ENCODE measurements at places on chromosomes 1 and 21.

DNA sequence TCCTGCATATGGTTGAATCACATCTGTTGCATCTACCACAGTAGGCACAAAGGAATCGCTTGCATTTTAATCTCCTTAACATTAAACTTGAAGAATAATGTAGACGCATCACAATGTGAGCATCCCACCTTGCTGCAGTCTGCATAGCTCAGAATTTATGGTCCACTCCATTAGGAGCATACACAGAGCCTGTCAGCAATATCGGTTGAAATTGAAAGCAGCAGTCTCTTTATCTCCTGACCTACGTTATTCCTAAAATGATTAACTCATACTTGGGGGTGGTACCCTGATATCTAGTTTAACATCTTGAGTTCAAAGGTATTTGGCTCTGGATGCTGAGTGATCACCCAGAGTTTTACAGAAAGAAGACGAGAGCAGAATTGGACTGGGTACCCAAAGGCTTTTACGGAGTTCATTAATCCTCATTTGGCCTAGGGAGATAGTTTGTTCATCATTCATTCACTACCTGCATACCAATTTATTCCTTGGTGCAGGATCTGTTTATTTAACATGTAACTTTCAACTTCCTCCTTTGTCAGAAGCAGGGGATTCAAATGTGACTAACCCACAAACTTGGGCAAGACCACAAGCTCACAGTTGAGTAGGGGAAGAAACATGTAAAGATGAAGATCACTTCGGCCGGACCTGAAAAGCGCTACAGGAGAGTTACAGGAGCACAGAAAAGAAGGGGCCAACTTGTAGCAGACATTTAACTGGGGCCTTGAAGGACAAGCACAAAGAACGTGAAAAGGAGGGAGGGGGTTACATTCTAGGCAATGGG, 187.9 kb downstream of the DAB1 start:
- no peak for DNase-seq

GRCh38 chr1:28031173-28031572, 57.2 kb downstream of the EYA3 start:
- no peak for DNase-seq

- DNase-seq, result no peak
Measured at GRCh38 chr1:230647321-230647720, 5.0 kb downstream of the COG2 start.

DNA sequence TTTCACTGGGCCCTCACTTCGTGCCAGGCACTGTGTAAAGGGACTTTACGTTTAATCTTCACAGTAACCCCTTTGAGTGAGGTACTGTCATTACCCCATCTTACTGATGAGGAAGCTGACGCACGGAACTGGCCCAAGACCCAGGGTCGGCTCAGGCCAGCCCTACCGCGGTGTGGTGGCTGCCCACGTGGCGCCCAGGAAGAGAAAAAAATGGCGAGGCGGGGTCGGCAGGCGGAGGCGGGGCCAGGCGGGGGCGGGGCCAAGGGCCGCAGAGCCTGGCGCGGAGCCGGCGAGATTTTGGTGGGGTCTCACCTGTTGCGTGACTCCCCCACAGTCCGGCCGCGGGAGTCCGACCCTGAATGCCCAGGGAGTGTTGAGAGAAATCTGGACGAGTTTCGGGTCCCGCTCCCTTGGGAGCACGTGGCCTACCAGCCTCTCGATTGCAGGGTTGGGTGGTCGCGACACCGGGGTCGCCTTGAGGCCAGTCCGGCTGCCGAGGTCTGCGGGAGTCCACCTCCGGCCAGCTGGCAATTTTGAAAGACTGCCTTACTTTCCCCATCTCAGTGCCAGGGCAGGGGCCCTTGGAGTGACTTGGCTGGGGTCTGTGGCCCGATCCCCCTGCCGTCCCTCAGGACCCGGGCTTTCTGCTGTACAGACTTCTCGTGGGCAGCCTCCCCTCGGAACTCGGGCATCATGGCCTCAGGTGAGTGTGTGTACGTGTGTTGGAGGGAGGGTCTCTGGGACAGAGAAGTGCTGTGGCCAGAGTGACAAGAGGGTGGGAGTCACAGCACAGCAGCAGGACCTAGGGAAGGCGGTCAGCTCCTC, at the start of the genes AMPD2 and GNAT2:
TSS of gene AMPD2 (plus strand) at position 262 of the 825 bp plus-strand sequence. CDS start 1,339 bp downstream, outside the sequence.
TSS of gene GNAT2 (minus strand) at position 41 of the 825 bp plus-strand sequence. CDS start 6,746 bp downstream, outside the sequence.
- DNase-seq, result peak; percentile 90

GRCh38 chr1:205286335-205286950, 35.1 kb downstream of the NUAK2 start:
- peak; percentile 92 for DNase-seq

- no peak for DNase-seq
Measured at GRCh38 chr1:10856863-10857598, 60.6 kb upstream of the CASZ1 start.

GRCh38 chr1:240508950-240509349, 103.0 kb downstream of the GREM2 start:
- no peak for DNase-seq

DNA sequence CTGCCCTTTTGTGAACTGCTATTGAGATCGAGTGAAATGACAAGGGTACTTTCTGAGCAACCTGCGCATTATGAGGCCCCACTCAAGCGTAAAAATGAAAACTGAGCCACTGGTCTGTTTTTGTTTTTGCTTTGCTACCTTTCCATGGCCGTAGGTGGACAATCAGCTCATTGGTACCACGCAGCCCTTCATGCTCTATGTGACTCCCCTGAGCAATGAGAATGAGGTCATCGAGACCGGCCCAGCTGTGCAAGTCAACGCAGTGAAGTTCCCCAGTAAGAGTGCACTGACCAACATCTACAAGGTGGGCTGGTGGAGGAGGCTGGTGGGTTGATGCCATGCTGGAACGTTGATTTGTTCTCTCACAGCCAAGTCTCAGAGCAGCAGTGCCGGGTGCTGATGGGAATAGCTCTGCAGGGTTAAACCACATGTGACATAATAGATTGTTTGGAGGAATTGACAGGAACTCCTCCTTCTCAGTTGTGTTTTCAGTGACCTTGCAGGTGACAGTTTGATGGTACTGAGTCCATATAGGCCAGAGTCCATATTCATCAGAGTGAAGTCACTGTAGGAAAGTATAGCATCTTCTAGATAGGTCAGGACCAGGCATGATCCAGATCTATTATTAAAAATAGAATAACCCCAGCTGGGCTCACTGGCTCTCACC, 170.3 kb downstream of the VPS13D start:
- no peak for DNase-seq

GRCh38 chr1:72060466-72061245, 221.7 kb downstream of the NEGR1 start:
- no peak for DNase-seq

Data from stimulated activated effector memory CD8-positive, alpha-beta T cell treated with anti-CD3 and anti-CD28 coated beads, Interleukin-12 subunit alpha, Interleukin-12 subunit beta, amount 100 ng/mL, for 72 hours (primary cell).